NCI-H187 treated with DMSO at 0.1 percent for 48 hours (cell line): ENCODE measurements at places on chromosomes 2 and 18.
A peak's percentile ranks its signal among the peaks of the same experiment; 100 is the strongest.

DNA sequence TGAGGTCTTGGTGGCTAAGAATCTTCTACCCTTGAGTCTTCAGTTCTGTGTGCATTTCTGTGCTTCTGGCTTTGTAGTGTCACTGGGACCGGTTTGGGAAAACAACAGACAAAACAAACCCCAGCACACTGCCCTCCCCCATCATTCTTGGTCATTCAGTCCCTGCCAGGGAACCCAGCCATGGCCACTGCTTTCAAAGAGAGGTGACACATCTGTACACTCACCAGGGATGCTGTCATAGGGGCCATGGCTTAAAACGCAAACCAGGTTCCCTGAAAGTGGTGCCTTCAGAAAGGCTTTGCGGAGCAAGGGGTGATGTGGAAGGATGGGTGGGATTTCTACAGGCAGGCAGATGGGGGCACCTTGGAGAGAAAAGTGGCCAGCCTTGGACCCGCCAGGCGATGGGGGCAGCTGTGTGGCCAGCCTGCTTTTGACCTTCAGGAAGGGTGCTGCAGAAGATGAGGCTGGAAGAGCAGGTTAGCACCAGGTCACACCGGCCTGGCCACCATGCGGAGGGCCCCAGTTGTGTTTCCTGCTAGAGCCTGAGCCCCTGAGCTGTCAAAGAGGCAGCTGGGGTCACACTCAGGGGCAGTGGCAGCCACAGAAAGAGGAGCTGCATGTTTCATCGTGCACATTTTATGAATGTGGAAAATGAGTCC lies 101.3 kb downstream of the INHBB start:
- no peak for DNase-seq

GRCh38 chr2:234640657-234641056 lies 143.8 kb upstream of the ARL4C start:
- DNase-seq, result no peak

DNA sequence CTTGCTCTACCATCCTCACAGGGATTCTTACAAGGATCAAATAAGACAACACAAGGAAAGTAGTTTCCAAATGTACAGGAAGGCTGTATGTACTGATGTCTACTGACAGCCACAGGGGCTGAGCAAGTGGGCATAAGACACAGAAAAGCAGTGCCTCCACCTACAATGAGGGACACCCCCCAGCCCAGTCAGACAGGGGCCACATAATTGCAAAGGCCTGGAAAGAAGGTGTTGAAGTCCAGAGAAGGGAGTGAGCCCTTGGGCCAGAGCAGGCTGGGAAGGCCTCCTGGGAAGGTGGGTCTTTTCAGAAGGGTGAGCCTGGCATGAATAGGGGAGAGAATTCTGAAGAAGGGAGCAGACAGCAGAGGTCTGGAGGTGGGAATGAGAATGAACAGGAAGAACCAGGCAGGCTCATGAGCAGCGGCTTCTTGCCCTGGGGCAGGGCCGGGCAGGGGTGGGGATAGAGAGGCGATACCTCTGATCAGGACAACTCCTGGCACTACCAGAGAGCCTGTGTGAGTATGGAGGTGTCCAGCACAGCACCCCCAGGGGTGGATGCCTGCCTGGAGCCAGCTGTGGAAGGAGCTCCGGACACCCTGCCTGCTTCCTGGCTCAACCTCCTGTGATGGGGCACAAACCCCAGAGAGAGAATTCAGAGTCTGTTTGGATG lies 30.1 kb downstream of the HS1BP3 start:
- DNase-seq, result no peak

GRCh38 chr2:132754392-132754791 lies 84.4 kb upstream of the LYPD1 start:
- DNase-seq, result no peak

- no peak for DNase-seq
Measured at GRCh38 chr2:14752295-14752694, 119.8 kb downstream of the LRATD1 start.

DNA sequence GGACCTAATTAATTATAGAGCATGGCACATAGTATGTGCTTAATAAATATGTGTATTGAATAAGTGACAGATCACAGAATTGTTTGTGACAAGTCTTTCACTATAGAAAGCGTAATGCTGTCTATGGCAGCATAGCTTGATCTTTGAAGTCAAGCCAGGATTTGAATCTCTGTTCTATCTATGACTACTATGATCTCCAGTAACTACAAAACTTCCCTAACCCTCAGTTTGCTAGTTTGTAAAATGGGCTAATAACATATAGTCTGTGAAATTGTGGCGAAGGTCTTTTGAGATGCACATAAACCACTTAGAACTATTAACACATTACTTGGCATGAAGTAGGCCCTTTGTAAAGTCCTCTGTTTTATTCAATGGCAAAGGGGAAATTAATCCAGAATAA lies 4.0 kb upstream of the FHL2 start:
- no peak for DNase-seq

- DNase-seq, result peak; percentile 59
Measured at GRCh38 chr18:31538837-31539236, 40.9 kb downstream of the DSG2 start.

- DNase-seq, result no peak
Measured at GRCh38 chr2:5867056-5867455, 174.9 kb downstream of the SOX11 start.

- no peak for DNase-seq
Measured at GRCh38 chr18:58402951-58403702, 225.8 kb downstream of the ALPK2 start.

GRCh38 chr2:71889759-71890684 lies 257.6 kb downstream of the CYP26B1 start:
- DNase-seq, result no peak

DNA sequence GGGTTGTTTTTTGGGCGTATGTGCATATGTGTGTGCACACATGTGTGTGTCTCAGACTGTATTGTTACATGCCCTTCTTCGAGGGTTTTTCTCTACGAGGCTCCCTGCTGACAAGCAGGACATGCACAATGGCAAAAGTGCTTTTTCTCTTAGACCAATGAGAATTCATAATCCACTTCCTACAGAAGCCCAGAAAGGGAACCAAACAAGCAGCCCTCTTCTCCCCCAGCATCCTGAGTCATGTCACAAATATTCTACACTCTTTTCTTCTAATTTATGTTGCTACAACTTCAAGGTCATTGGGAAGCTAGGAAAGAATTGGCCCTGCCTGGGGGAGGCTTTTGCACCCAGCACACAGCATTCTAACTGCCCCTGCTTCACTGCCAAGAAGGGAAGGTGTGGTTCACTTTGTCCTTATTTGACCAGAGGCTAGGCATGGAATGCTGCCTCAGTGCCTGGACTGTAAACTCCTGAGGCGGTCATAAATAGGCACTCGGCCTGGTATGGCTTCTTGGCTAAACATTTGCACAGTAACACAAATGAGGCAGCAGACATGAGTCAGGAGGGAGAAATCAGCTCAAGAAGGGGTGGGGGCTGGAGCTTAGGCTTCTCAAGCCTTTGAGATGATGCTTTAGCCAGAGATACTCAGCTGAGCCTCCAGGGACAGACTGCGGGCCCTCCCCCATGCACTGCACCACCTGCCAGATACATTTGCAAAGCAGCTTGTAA lies 92.7 kb upstream of the KLF7 start:
- peak; percentile 35 for DNase-seq

- no peak for DNase-seq
Measured at GRCh38 chr2:117835990-117836760, 21.7 kb downstream of the DDX18 start.

GRCh38 chr2:160287476-160287875 lies 87.4 kb upstream of the ITGB6 start:
- no peak for DNase-seq

DNA sequence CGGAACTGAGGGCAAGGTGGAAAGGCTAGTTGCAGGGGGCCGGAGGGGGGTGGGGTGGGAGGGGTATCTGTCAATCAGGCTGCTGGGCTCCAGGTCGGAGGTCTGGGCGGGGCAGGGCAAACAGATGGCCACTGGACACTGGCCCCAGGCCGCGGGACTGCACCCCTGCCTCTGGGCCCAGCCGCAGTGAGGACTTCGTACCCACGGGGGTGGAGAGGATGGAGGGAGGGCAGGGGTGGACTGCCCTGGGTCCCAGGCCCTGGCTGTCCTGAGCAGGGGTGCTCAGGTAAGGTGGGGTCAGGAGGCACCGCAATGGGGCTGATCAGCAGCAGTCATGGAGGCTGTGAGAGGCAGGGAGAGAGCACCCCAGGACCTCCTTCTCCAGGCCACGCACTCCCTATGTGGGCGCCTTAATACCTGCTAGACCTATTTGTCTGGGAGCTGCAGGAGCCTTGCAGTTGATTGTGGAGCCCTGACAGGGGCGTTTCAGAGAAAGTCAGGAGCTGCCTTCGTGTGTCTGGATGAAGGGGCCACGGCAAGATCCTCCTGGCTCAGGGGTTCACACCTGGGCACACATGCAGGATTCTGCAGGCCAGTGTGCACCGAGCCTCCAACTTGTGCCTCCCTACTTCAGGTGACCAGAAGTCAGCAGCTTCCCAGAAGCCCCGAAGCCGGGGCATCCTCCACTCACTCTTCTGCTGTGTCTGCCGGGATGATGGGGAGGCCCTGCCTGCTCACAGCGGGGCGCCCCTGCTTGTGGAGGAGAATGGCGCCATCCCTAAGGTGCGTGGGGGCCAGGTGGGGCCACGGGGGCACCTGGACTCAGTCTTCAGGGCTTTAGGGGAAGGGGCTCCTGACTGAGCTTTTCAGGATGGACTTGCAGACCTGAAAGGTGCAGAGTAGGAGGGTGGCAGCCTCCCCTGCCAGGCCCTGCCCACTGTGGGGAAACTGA lies 1.5 kb downstream of the CTDSP1 start:
- DNase-seq, result no peak

DNA sequence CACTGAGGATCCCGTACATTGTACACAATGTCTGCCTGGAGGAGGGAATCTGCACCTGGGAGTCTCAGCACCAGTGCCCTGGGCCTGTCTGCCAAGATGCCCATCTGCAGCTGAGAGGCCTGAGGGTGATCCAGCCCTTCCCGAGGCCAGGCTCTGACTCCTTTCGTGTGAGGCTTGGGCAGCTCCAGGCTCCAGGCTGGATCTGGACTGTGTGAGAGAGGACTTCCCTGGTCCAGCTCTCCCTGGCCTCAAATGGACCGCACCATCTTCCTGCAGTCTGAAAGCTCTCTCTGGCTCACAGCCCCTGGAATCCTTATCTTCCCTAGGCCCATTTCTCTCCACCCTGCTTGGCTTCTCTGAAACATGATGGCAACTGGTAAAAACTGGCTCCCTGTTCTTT lies 324.6 kb downstream of the DYSF start:
- DNase-seq, result no peak

DNA sequence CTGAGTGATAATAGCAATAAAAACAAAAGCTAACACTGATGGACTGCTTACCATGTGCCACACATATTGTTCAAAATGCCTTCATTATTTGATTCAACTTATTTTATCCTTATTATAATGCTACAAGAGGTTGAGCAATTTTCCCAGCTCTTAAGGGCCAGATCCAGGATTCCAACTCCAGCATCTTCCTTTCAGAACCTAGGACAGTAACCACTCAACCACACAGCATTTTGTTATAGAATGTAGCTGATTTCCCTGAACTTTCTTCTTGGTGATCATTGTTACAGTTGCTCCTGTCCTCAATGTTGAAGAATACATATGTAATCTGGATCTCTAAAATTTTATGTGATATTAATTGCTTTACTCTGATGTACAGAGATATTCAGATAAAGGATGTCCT lies 341.7 kb downstream of the PIK3C3 start:
- no peak for DNase-seq

- no peak for DNase-seq
Measured at GRCh38 chr2:5740817-5741216, 48.6 kb downstream of the SOX11 start.

DNA sequence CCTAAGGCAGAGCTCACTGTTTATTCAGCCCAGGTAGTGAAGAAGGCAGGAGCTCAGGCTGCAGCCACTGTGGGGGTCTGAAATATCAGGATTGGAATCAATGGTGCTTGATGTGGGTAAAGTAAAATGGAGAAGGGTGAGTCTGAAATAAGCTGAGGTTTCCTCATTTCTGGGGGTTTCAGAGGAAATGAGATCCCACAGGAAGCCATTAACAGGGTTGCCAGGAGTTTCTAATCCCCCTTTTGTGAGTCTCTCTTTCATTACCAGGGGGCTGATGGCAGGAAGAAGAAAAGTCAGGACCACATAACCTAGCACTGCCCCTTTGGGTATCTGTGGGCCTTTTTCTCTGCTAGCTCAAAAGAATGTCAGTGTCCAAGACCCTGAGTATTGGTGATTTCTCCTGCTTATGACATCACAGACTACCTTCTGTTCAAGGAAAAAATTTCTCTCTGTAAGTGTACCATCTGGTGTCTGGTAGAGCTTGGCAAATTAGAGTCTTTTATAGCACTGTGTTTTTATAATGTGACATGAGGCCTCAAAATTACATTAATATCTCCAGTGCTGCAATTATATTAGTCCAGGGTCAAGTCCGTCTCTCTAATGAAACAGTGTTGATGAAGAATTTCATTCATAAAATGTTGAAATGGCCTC lies 56.0 kb downstream of the LBH start:
- DNase-seq, result no peak

- DNase-seq, result no peak
Measured at GRCh38 chr2:233164128-233164635, 87.3 kb upstream of the ATG16L1 start.
